Bone marrow (tissue), 2 donors: ENCODE measurements at places on chromosomes 7 and 10.
A peak's percentile ranks its signal among the peaks of the same experiment; 100 is the strongest.

- DNase-seq, result no peak
Observed at GRCh38 chr7:105691082-105691679, 109.9 kb upstream of the EFCAB10 start.

DNA sequence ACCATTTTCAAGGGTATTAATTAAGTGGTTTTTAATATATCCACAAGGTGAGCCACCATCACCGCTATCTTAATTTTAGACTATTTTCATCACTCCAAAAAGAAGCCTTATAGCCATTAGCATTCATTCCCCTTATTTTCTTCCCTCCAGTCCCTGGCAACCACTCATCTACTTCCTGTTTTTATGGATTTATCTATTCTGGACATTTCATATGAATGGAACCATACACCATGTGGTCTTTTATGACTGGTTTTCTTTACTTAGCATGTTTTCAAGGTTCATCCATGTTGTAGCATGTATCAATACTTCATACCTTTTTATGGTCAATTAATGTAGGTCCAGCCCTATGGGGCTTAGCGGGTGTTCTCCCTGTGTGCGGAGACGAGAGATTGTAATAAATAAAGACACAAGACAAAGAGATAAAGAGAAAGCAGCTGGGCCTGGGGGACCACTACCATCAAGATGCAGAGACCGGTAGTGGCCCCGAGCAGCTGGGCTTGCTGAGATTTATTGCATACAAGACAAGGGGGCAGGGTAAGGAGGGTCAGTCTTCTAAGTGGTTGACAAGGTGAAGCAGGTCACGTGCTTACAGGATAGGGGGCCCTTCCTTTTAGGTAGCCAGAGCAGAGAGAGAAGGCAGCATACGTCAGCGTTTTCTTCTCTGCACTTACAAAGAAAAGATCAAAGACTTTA is 14.6 kb downstream of the WBP1L start:
- no peak for DNase-seq

DNA sequence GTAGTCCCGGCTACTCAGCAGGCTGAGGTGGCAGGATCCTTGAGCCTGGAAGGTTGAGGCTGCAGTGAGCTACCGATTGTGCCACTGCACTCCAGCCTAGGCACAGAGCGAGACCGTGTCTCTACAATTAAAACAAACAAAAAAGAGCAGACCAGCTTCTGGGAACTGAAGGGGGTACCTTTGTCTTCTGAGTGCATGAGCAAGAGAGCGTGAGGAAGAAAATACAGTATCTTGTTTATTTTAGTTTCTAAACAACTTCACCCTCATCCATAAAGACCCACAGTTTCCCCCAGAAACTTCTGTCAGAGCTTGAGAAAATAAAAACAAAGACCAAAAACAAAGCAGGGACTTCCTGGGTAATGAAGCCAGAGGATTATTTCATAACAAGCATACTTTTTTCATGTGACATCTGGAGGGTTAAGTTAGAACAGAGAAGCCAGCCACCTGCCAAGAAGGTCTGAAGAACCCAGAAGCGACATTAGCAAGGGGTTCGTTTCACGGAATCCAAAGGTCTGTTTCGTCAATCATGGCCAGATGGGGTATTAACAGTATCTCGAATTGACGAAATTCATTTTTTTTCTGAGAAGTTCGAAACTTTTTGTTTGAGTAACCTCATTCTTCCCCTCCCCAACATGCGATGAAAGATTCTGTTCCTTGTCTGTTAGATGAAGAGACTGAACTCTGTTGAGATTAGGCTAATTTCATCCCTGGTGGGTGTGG is 10.2 kb upstream of the IL2RA start:
- DNase-seq, result no peak

DNA sequence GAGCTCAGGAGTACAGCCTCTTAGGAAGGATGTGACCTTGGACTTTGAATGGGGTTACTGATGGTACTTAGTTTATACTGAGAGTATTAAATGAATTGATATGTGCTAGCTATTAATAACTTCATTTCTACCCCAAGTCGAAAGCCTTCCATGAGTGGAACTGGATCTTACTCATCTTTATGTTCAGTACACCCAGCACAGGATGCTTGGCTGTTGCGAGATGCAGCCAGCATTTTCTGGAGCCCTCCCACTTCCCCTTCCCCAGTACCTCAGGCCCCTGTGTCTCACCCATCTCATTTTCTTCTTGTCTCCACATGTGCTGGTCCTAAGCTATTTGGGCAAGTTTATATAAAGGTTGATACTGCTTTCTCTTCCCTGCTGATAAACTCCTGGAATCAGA is 7.2 kb downstream of the UPP1 start:
- DNase-seq, result no peak

DNA sequence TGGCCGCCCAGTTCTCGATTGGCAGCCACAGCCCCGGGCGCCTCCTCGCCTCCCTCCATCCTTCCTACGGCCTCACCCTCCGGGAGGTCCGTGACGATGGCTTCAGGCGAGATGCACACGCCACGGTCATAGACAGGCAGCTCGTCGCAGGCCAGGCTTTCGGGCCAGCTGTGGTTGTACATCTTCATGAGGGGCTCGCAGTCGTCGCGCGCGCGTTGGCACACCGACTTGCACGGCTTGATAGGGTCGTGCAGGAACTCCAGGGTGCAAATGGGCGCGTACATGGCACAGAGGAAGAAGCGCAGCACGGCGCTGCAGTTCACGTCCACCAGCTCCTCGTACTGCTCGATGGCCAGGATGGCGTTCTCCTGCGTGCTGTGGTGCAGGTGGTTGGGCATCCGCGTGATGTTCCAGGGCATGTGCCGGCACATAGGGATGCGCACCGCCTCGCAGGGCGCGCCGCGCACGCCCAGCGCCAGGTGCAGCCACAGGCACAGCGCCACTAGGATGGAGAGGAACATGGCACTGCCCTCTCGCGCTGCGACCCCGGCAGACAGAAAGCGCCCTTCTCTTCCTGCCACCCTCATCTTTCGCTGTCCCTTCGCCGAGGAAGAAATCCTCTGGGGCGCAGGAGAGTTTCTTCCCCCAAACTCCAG is 472 bp downstream of the SFRP4 start:
- peak; percentile 5 for DNase-seq

DNA sequence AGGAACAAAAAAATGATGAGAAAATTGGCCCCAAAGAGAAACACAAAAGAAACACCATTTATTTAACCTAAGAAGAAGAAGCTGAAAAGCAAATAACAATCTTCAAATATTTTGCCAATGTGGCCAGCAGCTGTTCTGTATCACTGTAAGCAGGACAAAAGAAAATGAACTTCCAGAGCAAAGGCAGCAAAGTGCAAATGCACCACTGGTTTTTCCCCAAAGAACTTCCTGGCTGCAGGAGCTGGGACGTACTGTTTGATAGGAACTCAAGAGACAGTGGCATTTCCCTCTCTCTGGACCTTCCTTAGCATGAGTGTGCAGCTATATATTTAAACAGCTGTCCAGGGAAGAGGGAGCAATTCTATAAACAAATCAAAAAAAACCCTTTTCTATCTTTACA is 60.4 kb downstream of the RNLS start:
- no peak for DNase-seq

DNA sequence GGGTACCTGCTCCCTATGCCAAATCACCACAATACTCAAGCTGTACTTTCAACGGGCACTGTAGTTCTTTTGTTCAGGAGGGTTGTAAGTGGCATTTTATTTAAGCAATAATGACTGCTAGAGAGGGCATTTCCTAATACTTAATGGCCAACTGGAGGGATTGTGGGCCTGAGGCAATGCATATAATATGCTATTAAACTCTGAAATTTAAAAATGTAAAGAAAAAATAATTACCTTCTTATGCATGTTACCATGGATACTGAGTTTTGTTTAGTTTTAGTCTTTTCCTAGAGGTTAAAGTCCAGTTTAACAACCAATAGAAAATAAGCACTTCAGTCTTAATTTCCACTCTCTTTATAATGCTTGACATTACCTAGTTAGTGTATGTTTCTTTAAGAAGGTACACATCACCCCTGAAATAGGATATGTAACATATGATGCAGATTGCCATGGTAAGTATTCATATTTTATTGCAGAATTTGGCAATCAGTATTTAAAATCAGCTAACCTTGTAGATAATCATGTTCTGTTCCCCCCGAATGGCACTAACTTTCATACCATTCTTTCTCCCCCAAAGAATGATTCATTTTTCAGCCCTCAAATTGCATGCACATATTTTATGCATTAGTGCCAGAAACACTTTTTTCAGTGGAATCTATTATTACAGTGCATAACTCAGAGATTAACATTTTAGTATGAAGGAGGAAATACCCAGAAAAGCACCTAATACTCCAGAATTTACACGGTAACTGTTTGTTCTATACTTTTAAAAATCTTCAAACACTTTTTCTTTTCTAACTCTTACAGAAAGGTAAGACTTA is 90.3 kb upstream of the ZNF438 start:
- no peak for DNase-seq

DNA sequence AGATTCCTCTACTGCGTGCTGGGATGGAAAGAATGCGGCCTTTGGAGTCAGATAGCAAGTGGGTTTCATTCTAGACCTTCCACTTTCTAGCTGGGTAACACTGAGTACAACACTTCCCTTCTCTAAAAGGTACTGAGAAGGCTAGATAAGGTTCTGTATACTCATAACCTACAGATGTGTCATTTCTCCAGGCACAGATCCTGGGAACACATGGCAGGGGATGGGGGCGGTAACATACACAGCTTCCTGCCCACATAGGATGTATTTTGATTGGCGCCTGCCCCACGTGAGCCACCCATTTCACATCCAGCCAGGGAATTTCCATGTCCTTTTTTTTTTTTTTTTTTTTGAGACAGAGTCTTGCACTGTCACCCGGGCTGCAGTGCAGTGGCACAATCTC is 31.8 kb downstream of the KLRG2 start:
- no peak for DNase-seq

DNA sequence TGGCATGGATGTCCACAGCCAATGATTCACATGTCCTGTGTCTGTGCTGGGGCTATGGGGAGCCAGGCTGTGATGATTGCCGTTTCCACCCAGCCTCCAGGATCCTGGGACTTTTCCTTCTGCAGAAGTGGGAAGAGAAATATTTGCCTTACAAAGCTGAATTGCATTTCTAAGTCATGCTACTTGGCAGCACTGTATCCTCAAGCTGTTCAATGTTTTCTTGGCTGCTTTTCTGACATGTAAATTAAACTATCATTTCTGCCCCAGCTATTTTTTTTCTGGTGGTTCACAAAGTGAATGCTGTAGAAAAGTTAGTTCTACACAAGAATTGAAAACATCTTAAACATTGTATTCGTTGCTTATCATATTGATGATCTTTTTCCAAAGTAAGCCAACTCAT is 51.9 kb upstream of the TCERG1L start:
- no peak for DNase-seq

- DNase-seq, result no peak
Observed at GRCh38 chr10:53534428-53534827, 761.8 kb upstream of the MBL2 start.

DNA sequence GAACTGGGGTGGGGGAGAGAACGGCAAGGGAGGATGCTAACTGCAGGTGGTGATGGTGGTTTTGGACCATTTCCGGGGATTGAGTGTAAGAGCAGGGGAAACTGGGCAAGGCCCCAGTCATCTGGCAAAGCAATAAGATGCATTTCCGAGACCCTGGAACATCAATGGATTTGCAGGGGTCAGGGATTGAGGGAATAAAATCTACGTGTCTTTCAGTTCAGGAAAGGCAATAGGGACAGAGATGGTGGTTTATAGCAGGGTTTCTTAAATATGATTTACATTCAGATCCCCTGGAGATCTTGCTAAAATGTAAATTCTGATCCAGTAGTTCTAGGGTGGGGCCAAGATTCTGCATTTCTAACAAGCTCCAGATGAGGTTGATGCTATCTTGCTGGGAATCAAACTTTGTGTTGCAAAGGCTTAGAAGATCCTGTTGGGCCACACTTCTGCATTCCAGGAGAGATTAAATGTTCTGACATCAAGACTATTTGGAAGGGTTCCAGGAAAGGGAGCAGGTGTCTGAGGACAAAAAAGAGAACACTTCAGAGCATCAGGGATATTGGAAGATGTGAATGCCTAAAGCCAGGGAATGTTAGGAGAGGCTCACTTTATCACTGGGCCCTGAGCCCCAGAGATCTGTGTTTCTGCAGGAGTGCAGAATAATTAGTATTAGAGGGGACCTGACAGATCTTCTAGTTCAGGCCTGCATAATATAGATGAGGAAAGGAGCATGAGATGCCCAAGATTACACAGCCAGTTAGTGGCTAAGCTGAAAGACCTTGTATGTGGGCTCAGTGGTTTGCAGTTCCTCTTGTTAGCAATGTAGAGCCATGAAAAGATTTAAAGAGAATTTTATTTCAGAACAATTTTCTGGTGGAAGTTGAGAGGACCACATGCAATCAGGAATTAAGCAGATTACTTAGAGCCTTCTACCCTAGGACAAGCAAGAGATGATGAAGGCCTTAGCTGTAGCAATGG is 32.4 kb downstream of the BLNK start:
- DNase-seq, result no peak

DNA sequence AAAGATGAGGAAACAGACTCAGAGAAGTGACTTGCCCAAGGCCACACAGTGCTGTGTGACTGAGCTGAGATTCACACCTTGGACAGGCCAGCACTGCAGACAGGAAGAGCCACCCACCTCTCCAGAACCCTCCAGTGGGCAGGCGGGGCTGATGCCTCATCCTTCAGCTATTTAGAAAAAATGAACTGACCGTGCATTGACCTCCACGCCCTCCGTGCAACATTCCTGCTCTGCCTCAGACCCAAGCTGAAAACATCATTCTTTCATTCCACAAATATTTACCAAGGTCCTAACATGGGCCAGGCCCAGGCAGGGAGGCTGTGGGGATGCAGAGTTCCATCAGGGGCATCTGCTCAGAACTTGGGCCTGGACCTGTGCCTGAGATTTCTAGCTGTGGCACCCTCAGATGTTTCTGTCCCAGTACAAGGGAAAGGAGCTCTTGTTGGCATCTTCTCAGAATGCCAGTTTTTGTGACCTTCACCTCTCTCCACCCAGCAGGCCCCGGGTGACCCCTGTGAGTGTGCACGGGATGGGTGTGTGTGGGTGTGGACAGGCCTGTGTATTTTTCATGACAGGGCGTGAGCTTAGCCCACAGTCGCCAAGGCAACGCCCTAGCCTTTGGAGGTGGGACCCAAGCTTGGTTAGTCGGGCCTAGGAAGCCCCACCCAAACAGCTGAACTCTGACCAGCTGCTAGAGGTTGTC is 6.5 kb downstream of the VSIR start:
- no peak for DNase-seq

GRCh38 chr7:158469396-158470051 is 118.1 kb downstream of the PTPRN2 start:
- DNase-seq, result no peak
